Chondrocyte (in vitro differentiated cells): ENCODE measurements at places on chromosomes 1 and 21.

- DNase-seq: no peak
These were observed 73.1 kb downstream of the KCNJ6 start for GRCh38 chr21:37843191-37843590.

GRCh38 chr21:44047996-44048560 is 36.0 kb downstream of the TRAPPC10 start:
- no peak for DNase-seq

- DNase-seq: no peak
These were observed 32.3 kb downstream of the MAN1C1 start for GRCh38 chr1:25648681-25649440.

DNA sequence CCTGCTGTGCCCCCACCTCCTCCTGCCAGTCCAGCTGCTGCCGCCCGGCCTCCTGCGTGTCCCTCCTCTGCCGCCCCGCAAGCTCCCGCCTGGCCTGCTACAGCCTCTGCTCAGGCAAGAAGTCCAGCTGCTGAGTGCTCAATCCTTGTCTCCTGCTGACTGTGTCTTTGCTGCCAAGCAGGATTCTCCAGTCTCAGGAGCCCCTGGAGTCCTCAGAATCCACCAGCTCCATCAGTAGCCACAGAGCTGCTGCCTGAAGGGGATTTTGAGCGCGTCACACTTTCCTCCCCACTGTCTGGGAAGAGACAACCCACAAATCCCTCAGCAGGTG is 973 bp downstream of the KRTAP10-11 start:
- no peak for DNase-seq

DNA sequence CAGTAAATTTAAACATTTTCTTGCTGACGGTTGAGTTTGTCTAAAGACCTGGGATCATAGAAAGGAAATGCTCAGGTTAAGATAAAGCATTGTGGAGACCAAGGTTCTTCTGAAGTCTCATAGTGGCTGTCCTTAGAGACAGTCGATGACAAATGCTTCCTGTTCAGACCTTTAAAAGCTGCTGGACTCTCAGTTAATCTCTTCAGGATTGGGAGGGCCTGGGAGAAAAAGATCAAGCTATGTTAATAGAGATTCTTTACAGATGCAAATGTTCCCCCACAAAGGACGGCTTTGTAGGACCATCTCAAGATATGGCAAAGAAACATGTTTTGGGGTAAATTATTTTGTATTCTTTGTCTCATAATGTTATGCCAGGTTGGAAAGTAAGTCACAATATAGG is 124.7 kb upstream of the COL6A1 start:
- DNase-seq: no peak

- DNase-seq: no peak
These were observed 21.7 kb upstream of the LAMC2 start for GRCh38 chr1:183164340-183164739.

DNA sequence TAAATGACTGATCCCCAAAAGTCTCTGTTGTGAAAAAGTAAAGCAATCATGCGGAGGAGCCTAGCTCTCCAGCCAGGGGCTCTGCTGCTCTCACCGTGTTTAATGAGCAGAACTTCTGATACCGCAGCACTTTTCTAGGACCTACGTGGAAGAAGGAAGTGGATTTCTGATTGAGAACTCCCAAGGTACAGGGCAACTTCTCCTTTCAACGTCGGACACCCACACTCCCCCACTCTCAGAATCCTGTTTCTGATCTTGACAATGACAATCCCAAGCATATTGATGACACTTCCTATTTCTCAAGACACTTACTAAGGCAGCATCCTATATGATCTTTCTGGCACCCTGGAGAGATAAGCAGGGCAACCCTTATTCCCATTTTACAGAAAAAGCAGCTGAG is 78.4 kb downstream of the PROX1 start:
- no peak for DNase-seq

DNA sequence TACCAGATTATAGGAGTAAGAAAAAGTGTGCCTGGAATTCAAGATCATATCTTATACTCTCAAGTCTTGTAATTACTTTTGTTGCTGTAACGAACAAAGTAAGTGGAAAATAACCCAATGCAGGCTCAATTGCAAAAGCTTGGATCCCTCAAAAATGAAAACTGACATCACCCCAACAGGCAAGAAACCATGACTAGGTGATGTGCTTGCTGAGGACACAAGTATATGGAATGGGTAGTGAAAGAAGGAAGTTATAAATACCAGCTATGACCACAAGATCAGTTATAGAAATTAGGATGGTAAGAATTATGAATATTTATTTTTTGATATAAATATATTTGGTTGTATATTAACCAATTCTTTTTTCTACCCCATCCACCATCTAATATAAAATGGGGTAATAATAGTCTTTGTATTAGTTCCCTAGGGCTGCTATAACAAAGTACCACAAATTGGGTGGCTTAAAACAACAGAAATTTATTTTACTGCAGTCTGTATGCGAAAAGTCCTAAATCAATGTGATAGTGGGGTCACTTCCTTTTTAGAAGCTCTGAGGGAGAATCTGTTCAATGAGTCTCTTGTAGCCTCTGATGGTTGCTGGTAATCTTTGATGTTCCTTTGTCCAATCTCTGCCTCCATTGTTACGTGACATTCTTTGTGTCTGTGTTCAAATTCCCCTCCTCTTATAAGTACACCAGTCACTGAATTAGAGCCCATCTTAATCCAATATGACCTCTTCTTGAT is 45.0 kb downstream of the DUSP10 start:
- DNase-seq: no peak

DNA sequence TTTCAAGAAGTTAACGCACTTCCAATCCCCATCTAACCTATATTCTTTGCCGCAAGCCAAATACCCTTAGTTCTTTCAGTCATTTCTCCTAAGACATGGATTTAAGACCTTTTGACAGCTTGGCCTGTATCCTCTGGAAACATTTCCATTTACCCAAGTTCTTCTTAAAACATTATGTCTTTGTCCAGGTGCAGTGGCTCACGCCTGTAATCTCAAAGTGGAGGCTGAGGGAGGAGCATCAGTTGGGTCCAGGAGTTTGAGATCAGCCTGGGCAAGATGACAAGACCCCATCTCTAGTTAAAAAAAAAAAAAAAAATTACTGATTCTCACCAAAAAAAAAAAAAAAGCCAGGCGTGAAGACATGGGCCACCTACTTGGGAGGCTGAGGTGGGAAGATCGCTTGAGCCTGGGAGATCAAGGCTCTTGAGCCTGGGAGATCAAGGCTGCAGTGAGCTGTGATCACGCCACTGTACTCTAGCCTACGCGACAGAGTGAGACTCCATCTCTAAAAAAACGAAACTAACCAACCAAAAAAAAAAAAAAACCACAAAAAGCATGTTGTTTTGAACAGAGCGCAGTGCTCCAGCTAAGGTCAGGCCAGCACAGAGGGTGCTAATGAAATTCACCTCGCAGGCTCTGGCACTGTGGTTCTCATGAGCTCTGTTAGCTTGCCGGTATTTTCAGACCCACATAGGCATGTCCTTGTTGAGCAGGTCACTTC is 36.0 kb downstream of the NUAK2 start:
- DNase-seq: no peak

DNA sequence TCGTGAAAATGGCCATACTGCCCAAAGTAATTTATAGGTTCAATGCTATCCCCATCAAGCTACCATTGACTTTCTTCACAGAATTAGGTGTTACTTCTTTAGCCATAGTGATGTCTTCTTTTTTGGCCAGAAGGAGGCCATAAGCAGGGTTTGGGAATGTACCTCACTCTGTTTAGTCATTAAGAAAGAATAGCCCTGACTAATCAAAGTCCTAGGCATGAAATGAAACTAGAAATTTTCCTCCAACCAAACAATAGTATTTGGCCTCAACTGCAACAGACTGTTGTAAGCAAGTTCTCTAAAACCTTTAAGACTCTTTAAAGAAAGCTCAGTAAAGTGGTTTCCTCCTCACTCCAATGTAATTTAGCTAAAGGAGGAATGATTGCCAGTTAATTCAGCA is 163.9 kb downstream of the AKT3 start:
- no peak for DNase-seq

DNA sequence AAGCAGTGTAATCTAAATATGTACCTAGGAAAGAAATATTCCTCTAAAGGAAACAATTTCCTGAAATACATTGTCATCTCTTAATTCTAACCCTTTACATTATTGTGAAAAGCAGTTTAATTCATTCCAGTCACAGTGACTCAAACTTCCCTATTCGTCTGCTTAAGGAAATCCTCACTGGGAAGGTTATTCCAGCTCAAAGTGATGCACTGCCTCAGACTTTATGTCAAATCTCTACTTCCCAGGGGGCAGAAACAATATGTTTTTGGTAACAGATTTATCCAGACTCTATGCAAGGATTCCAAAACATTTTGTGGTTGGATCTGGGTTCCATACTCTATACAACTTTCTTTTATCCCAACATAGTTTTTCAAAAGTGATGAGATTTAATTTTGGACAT is 145.2 kb downstream of the NTMT2 start:
- no peak for DNase-seq

- peak; percentile 59 for DNase-seq
These were observed 110.2 kb downstream of the CRYAA start for GRCh38 chr21:43278766-43279577.

GRCh38 chr1:43934101-43934985 is 742 bp downstream of the ARTN start:
- no peak for DNase-seq

DNA sequence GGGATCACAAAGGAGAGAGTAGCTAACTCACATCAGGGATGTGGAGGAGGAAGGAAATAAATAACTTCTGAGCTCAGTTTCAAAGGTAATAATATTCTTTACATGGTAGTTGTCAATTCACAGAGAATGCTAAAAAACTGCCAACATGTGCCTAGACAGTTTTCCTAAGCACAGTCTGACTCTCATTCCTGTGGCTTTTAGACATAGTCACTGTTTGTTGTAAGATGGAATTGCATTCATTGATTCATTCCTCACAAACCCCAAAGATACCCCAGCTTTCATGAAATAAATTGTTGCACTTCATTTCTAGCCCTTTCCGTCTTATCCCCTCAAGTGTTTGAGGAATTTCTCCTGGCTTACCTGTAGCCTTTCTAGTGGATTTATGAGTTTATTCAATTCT is 263.9 kb downstream of the NTNG1 start:
- DNase-seq: no peak

DNA sequence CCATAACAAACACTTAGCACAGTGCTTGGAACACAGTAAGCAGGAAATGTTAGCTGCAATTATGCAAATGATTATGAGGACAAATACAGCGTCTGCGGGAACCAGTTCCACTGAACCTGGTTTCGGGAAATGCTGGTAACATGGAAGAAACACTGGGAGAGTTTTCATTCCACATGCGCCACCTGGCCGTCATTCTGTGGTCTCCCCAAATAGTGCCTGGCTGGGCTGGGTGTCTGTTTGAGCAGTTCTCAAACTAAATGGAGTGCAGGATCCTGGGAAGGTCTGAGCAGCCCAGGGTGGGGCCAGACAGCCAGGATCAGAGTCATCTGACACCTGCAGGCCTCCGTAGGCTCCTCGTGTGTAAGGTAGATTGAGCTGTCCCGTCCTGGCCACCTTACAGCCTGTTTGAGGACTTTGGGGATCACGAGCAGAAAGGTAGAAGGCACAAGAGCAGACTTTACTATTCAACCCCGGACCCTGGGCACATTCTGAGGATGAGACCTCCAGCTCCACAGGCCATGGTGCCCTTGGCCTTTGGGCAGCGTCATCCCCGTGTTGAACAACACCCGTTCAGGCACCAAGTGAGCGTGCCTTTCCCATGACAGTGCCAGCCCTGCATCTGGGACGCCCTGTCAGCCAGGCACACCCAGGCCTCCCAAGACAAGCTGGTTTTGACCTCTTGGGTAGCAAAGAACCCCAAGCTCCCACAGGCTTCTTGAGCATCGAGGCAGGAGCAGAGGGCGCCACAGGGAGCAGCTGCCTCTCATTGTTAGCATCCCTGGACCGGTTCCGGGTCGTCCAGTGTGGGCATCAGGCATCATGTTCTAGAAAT is 101.9 kb downstream of the PRDM2 start:
- no peak for DNase-seq

DNA sequence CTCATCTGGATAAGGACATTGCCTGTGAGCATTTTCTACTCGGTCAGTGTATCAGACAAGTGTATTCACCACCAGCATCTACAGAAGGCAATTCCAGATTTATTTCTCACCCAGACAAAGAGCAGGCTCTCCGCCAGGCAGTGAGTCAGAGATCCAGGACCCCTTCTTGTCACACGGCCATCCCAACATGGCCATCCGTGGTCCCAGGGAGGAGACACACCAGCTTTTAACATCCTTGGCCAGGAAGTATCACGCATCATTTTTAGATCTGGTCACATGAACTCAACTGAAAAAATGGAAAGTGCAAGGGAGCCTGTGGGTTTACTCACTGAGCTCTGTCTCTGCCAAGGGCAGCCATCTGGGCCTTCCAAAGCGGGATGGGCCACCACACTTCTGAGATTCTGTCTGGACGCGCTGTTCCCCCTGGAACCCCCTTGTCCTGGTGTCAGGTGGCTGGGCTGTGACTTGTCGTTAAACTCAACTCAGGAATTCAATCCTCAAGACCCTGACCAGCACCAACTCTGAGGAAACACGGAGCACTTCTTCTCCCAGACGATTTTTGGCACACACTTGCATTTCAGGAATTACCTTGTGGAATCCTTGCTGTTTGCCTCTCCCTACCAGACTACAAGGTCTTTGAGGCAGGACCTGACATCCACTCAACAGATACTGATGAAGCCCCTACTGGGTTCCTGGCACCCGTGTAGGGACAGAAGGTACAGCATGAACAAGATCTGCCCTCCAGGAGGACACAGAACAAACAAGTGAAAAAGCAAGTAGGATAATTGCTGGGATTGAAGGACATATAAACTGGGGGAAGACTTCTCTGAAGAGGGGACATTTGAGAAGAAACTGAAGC is 21.6 kb upstream of the CCSAP start:
- no peak for DNase-seq

DNA sequence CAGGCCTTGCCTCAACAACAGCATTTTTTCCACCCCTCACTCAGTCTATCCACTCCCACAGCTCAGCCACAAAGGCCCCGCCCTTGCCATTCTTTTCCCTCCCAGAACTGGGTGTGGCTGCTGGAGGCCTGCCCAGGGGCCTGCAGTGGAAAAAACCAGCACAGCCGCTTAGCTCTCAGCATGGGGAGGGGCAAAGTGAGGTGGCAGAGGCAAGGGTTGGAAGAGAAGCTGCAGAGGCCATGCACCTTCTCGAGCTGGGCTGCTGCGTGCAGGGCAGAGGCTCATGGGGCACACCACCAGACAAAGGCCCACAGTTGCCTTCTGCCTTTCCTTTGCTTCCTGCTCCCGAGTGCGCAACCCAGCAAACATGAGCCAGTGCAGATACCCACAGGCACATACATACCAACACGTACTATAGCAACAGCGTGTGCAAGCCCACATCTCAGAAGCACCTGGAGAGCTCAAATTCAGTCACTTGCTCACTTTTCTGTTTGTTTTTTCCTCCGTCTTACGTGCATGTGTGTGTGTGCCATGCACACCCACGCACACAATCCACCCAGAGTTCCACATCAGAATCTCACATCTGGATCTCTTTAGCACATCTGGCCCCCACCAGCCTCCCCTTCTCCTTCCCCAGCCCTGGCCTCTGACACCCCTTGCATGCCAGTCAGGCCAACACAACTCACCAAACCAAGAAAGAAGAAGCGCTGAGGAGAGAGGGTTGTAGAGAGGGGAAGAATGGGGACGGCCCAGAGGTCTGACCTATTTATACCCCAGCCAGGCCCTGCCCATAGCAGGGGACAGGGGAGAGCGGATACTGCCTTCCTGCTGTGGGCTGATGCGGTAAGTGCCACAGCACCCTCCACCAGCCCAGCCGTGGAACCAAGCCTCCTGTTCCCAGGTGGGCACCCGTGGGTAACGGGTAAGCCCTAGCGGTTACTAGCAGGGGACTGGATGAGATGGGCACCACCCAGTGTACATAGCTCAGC is at the start of gene S100A4:
Gene S100A4 (minus strand): TSS at position 740 of the 989 bp plus-strand sequence. CDS start 1,012 bp downstream, outside the sequence.
- DNase-seq: no peak
